Skin of body (tissue), 3 donors: ENCODE measurements at places on chromosomes 5 and 9.

DNA sequence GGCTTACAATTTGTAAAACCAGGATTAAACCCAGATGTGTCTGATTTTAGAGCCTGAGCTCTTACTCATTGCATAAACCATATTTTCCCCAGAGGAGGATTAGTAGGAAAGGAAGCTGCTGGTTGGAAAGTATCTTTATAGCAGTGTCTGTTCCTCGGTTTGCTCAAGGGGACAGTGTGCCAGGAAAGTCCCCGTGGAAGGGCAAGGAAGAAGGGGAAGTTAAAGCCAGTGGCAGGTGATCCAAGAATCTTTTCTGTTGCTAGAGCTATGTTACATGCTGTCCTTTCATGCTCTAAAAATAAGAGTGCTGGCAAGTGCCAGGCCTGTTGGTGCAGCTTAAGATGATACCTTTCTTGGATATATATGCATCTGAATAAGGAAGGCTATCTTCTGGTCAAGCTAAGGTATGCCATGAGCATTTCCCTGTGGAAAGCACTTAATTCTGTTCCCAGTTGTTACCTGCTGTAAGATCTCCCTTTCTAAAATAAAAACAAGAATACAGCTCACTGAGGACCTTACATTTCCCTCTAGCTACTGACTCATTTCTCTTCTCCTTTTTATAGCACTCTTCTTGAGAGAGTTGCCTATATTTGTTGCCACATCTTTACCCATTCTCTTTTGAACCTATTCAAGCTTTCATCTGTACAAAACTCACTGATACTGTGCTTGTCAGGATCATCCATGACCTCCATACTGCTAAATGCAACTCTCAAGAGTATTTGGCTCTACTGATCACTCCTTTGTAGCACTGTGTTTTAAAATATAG, 8.0 kb downstream of the PDCD1LG2 start:
- peak; percentile 13 for DNase-seq

DNA sequence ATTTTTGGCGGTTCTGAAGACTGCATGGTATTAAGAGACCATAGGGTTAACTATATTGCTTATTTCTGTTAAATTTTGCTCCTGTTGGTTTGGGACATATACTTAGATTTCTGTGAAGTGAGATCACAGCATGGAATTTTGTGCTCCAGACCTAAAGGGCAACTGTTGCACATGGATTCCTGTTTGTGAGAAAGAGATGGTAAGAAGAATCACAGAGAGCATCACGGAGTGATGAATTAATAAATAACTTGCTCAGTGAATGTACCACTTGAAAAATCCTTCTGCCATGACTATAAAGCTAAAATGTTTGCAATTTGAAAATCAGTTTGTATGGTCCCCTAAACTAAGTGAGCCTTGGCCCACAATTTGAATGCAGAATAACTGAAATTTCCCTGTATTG, 4.5 kb downstream of the PSAT1 start:
- DNase-seq, result no peak

DNA sequence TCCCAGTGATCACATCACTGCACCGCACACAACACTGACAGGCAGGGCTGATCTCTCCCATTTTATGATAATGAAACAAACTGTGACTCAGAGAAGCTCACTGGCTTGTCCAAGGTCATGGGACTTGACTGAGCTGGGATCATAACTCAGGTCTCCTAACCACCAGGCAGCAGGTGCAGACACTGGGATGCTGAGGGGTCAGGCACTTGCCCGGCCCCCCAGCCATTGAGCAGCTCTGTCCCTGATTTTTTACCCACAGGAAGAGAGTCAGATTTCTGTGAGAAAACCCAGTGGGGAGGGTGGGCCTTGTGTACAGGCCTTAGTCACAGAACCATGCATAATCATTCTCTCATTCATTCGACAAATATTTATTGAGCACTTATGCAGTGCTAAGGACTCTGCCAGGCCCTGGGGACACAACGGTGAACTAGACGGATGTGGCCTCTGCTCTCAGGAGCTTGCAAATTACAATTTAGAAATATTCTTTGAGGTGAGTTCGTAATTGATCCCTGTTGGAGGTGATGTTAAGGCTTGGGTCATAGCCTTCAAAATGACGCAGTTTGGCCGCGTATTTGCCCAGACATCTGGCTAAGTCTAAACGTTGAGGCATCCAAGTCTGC, 54.5 kb upstream of the TGFBR1 start:
- DNase-seq, result no peak

DNA sequence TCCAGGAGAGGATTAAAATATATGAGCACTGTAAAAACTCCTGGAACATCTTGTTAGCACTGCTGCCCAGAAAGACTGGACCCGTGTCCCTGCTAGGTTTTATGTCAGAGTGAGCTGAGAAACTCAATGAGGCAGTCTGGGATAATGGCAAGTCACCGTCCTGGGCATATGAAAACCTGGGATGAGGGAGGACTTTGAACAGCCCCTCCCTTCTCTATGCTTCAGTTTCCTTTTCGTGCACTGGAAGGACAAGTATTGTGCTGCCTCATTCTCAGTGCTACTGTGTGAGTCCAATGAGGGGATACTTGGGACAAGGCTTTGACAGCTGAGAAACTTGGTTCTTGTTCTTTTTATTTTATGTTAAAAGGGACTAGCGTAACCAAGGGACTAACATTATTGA, 143.0 kb upstream of the SHB start:
- no peak for DNase-seq

DNA sequence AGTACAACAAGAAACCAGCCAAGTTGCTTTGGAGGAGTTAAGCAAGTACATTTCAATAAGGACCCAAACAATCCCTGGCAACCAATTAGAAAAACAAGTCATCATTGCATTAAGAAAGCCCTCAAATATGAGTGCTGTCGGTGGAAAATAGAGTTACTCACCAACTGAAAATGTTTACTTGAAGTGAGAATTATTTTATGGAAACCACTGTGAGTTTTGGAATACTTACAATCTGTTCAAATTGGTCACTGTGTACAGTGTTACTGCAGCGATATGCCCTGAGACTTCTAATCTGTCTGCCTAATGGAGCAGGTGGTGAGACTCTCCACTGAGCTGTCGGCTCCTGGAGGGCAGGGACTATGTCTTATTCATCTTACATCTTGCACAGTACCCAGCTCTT, 1073.2 kb upstream of the DMAC1 start:
- no peak for DNase-seq

DNA sequence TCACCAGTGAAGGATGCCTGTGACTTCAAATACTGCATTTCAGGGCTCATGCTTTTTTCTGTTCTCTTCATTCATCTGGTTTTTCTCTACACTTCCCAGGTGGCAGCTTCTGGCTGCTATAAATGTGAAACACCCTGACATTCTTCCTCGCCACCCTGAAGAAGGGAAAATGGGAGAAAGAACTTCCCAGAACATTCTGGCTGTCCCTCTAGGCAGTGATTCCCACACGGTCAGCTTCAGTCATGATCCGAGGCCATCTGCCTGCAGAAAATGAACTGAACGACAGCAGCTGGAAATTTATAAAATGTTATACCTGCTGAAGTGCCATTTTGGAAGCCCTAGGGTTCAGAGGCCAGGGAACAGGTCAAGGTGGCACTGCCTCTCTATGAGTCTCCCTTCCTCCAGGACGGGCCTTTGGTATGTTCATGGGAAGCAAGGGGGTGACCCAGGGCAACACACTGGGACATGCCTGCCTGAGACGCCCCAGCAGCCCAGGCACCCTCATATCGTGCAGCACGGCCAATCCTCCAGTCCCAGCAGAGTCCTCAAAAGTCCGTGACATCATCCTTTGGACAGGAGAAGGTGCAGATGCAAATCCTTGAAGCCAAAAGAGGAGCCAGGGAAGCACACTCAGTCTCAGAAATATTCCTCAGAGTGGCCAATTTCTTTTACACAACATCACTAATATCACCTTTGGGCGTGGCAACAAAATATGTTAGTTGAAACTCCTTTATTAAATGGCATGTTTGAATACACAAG, 107.1 kb downstream of the SEMA5A start:
- DNase-seq, result no peak

DNA sequence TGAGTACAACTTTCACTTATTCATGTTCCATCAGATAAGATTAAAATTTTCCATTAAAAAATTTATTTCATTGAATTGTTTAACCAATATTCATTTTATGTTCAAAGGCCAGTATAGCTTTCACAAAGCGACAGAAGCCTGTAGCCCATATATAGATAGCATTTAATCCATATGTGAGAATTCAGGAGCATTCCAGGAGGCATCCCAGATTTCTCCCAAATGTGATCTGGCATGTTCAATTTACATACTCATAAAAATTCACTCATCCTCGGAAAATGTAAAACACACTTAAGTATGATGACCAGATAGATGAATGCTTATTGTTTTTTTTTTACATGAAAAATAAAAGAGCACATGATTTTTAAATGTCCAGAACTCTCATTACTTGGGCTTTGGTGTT, 141.9 kb downstream of the MAPKAP1 start:
- no peak for DNase-seq

- no peak for DNase-seq
Measured at GRCh38 chr9:108668191-108668937, 187.4 kb downstream of the ACTL7B start.

- DNase-seq, result no peak
Measured at GRCh38 chr5:149408252-149409099, 29.4 kb upstream of the IL17B start.

- DNase-seq, result peak; percentile 19
Measured at GRCh38 chr5:159034083-159034824, 65.5 kb downstream of the EBF1 start.

- no peak for DNase-seq
Measured at GRCh38 chr9:106980551-106981101, 117.7 kb downstream of the ZNF462 start.

DNA sequence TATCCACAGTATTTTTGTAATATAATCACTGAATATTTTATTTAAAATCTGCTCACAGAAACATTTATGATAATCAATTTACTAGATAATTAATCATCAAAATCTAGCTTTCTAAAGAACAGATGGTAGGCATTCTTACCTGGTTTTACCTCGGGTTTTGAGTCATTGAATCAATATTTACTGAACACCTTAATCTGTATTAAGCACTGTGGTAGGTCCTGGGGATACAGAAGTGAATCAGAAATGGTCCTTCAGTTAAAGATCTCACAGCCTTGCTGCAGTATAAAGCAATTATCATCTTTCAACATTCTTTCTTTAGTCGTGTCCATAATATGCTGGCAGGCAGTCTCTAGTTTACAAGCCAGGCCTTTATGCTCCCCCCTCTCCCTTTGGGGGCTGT, 2.0 kb upstream of the MEIKIN start:
- no peak for DNase-seq

DNA sequence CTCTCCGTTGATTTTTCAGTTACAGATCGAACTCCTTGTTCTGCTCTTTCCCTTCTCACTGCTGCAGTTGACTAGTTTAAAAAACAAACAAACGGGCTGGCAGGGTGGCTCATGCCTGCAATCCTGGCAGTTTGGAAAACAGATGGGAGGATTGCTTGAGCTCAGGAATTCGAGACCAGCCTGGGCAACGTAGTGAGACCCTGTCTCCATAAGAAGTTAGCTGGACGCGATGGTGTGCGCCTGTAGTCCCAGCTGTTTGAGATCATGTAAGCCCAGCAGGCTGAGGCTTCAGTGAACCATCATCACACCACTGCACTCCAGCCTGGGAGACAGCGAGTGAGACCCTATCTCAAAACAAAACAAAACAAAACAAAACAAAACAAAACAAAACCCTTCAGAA, 51.4 kb upstream of the NCS1 start:
- DNase-seq, result no peak

- DNase-seq, result no peak
Measured at GRCh38 chr5:133730866-133731265, 118.5 kb upstream of the FSTL4 start.

DNA sequence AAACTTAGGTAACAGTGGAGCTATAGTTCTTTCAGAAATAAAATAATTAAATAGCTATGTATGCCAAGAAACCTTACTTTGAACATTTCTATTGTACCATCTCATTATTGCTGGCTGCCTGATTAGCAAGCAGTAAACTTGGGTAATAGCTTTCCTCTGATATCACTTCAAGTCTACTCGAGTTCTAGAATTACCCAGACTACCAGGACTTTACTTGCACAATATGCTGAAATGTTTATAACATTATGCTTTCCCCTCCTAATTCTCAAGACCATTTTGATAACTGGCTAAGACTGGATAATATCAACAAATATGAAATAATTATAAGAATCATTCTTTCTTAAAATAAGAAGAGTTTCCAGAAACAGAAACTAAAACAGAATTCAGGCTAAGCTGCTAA, 512.6 kb downstream of the RAB3C start:
- no peak for DNase-seq

GRCh38 chr9:101736717-101737116, 1.7 kb downstream of the GRIN3A start:
- no peak for DNase-seq

- no peak for DNase-seq
Measured at GRCh38 chr9:101495810-101496209, 37.8 kb upstream of the RNF20 start.

- no peak for DNase-seq
Measured at GRCh38 chr9:131972889-131973288, 106.8 kb downstream of the MED27 start.

DNA sequence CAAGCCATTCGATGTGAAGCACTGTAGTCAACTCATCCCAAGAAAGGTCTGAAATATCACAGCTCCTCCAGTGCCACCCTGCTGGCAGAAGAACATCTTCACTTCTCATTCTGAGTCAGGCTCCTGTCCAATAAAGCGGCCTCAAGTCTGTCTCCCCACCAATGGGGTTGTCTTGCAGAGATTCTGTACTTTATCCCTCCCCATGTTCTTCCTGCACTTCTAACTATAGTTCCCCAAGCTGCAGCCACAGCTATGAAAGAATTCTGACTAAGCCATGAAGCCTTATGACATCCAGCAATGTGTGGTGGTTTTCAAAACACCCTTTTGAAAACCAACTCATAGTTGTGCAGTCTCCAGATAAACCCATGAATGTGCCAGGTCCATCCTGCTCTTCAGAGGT, 6.8 kb downstream of the MACROH2A1 start:
- DNase-seq, result no peak

DNA sequence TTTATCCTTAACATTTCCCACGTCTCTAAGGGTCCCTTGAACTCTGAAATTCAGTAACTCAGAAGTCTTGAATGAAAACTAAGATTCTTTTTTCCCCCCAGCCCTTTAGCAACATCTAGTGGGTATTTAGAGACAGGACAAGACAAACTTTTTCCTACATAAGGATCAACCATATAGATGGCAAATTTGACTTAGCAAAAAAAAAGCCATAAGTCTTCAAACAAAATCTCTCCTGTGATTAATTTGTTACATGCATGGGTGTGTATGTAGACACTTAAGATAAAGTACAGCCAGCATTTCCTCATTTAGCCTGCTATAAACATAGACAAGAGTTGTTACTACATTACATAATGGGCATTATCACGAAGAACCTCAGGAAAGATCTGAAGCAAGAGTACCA, 29.1 kb upstream of the ANKRD31 start:
- peak; percentile 1 for DNase-seq
